Activated CD8-positive, alpha-beta memory T cell treated with anti-CD3 and anti-CD28 coated beads for 1 hour (primary cell): ENCODE measurements at places on chromosomes 3 and 15.

DNA sequence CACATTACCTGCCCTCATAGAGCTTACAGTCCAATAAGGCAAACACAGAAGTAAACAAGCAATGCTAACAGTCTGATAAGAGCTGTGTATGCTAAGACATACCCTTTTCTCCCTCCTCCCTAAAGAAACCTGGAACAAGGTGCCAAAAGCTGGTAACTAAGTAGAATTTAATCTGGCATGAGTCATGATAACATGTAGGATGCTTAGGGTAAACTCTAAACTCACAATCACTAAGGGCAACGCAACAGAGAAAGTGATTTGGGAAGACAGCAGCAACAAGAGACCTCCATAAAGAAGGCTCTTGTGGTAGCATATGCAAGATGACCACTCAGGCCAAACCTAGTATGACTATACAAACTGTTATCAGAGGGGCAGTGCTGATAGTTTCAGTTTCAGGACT is 55.5 kb downstream of the MYO1E start:
- no peak for DNase-seq

- DNase-seq = no peak
These were observed 18.1 kb downstream of the ZNF280D start for GRCh38 chr15:56715220-56715619.

GRCh38 chr3:151580591-151580990 is 119.7 kb upstream of the IGSF10 start:
- DNase-seq = no peak

DNA sequence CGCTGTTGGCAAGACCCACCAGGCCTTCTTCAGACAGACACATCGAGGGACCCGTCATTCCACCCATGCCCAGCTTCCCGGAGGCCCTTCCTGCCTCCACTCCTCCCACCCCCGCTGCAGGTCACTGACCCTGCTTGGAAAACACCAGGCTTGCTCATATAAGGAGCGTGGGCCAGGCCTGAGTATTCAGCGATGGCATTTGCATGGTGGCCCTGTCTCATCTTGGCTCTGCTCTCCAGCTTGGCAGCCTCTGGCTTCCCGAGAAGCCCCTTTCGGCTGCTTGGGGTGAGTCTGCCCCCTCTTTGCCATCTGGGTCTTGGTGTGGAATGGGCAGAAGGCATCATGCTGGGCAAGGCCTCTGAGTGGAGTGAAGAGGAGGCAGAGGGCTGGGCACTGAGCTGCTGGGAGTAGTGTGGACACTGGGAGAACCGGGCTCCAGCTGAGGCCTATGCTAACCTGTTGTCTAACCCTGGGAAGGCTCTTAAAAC is at the start of gene ITIH3:
Gene ITIH3, plus strand, starts transcription at position 185 of the 488 bp plus-strand sequence. Its CDS starts 8 bp downstream, at position 193.
- no peak for DNase-seq

DNA sequence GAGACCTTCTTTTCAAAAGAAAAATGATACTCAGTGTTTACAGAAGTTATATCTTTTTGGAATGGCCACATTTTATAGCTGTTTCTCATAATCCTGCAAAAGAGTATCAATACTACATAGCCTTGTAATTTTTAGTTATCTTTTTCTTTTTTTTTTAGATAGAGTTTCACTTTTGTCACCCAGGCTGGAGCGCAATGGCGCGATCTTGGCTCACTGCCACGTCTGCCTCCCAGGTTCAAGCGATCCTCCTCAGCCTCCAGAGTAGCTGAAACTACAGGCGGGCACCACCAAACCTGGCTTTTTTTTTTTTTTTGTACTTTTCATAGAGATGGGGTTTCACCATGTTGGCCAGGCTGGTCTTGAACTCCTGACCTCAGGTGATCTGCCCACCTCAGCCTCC is 53.6 kb downstream of the ANKRD28 start:
- no peak for DNase-seq

GRCh38 chr3:142657033-142657432 is 60.8 kb downstream of the PLS1 start:
- no peak for DNase-seq

- DNase-seq = no peak
These were observed 161.7 kb upstream of the CRBN start for GRCh38 chr3:3340965-3341895.

DNA sequence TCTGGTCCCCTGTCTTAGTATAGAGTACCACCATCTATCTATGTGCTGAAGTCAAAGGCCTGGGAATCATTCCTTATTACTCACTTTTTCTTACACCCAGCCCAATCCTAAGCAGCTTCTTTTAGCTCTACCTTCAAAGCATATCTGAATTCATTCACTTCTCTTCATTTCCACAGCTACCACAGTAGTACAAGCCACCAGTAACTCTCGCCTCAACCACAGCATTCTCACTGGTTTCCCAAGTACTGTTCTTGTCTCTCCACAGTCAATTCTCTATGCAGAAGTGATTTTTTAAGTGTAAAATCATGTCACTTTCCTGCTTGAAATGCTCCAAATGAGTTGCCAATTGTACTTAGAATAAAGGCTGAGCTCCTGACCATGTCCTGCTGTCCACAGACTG is 401.7 kb downstream of the OXSM start:
- DNase-seq = no peak

DNA sequence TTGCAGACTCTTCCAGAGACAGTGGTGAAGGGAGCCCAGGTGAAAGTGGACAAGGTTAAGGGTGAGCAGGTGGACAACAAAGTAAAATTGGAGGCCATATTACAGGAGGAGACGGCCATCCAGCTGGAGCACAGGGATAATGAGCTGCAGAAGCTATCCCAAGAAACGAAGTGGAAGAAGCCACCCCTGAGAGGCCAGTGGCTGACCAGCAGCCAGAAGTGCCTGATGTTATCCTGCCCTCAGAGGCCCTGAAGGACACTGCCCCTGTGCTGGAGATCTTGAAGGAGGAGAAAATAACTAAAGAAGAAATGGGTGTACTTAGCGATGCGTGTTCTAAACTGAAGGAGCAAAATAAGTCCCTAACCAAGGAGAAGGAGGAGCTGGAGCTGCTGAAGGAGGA is 107.6 kb downstream of the SMAD6 start:
- DNase-seq = no peak

DNA sequence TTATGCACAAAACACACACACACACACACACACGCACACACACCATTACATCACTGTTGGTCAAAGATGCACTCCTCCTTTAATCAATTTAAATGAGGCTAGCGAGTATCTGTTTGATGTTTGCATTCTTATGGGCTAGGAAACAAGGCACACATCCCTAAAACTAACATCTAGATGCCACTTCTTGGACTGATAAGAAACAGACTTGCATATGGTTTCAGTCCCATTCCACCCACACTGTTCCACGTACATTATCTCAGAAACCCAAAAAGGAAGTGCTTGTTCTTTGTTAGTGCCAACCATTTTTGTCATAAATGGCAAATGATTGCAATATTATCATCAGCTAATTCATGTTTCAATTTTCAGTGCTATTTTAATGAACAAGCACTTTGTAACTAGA is 69.5 kb downstream of the CCR1 start:
- DNase-seq = no peak

DNA sequence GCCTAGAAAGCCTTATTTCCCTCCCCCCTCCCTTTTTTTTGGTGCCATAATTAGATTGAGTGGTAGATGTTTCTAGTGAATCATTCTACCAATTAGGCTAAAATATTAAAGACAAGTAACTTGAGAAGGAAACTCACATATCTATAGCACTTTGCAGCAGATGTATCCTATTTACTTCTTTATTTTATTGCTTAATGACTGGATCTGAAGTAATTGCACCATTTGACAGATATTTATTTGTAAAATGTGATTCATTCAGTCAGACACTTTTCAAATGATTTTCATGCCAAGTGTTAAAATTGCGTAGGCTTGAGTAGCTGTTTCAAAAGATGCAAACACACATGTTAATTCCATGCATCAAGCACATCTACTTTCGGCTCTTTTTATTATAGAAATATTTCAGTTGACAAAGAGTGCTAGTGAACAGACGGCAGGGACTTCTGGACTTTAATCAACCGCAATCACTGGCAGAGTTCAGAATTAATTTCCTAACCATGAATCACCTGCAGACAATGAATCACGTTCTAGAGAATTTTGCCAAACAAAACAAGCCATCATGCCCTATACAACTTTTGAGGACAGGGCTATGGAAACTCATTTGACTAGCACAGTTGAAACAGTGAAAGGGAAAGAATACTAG is 636.8 kb downstream of the MECOM start:
- DNase-seq = no peak

GRCh38 chr3:106170636-106171035 is 301.8 kb upstream of the CBLB start:
- DNase-seq = no peak

DNA sequence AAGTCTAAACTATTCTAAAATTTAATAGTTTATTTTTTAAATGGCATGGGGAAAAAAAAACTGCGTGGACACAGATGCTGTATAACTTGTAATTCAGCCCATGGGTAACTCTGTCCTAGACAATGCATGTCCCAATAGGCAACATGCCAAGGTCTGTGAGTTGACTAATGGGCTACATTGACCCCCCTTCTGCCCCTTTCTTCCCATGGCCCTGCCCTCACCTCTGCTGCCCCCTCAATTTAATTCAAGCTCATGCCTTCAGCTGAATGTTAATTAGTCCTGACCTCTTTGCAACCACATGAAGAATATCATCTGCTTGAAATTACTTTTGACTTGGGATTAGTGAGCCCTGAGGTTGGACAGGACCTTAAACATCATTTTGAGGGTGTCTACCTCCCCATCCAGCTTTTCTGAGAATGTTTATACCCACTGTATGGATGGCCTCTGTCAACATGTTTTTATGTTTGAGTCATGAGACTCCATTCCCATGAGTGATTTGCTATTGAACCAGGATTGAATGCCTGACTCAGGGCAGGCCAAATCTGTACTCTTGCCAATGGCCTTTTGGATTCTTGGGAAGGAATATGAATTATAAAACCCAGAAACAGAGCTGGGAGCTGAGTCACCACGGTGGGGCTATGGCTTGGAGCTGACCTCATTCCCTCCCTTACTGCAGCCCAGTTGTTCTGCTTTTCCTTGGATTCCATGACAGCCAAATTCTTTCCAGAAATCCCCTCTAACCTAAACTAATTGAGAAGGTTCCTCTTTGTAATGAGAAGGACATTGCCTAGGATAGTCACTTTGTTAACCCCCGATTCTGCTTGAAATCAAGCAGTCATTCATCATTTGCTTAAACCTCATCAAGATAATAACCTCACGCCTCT is 33.5 kb upstream of the PDE8A start:
- no peak for DNase-seq

DNA sequence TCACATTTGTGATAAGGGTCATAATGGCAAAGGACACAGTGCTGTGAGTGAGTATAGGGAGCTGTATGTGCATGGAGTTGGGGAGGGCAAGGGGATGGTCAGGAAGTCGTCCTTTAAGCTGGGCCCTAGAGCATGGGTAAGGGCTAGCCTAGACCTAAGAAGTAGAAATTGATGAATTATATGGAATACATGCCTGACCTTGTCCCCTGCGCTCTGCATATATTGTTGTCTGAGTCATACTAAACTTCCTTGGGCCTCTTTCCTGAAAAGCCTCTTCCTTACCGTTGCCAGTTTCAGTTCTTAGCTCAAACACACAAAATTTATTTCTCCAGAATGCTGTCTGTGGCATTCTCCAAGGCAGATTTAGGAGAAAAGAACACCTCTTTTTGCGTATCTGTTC is 4.6 kb downstream of the SNRK start:
- DNase-seq = no peak

- no peak for DNase-seq
These were observed 24.5 kb downstream of the ARID3B start for GRCh38 chr15:74565381-74566085.

- no peak for DNase-seq
These were observed 115.4 kb downstream of the MYLK start for GRCh38 chr3:123768480-123769355.

- no peak for DNase-seq
These were observed 509.9 kb downstream of the VGLL3 start for GRCh38 chr3:86481031-86481430.
